Amniotic stem cell (primary cell): ENCODE measurements at places on chromosomes 7 and 10.

DNA sequence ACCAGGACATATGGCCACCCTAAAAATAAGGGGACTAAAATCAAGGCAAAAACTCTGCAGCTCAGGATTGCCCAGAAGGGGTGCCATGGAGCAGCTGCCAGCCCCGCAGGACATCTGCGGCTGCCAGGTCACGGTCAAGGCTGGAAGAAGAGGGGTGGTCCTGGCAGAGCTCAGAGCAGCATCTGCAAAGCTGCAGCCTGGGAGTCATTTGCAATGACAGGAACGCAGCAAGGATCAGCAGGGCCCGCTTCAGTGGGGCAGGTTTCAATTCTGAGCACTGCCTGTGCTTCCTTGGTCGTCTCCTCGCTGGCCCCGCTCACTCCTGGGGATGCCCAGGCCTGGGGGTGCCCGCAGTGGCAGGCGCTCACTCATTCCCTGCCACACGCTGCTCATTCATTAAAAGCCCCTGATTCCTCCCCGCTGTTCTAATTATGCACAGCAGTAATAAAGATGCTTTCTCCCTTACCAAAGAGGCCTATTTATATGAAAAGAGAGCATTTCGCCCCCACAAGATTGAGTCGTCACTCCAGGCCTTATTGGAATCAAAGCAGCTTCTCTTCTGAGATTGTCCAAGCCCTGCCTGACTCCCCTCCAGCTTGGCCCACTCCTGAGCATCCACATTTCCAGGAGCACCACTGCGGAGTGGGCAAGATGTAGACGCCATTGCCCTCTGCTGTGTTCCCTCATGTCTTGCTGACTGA lies 4.6 kb downstream of the HSPA12A start:
- no peak for DNase-seq

GRCh38 chr10:29595146-29595545 lies 39.6 kb downstream of the SVIL start:
- DNase-seq, result no peak

DNA sequence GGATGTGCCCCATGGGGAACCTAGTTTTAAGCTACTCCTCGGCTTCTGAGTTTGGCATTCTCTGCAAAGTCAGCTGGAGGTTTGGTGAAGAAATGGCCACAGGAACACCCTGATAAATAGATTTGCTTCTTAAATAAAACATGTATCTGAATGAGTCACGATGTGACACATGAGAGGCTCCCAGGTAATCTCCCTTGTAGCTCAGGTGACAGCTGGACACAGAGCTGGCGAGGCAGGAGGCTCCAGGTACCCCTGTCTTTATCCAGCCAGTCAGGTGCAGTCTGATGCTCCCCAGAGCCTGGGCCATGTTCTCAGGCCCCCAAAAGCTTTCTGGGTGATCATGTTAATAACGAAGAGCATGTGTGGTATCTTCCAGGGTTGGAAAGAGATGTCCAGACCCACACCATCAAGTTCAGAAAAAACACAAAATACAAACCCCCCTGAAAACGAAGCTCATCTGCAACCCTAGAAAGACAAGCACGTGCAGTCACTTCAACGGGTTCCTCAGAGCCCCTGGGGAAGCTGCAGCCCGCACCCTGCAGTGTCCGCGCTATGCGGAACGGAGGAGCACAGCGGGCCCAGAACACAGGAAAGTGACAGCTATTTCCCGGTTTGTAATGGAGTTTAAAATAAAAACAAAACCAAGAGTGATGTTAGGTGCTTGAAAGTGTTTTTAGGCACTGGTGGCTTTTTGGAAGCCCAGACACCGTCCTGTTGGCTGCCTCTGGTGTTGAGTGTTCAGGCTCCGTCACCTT lies 69.4 kb downstream of the ZRANB1 start:
- DNase-seq, result no peak

GRCh38 chr10:8055420-8056349 lies 1.2 kb downstream of the GATA3 start:
- DNase-seq, result no peak

DNA sequence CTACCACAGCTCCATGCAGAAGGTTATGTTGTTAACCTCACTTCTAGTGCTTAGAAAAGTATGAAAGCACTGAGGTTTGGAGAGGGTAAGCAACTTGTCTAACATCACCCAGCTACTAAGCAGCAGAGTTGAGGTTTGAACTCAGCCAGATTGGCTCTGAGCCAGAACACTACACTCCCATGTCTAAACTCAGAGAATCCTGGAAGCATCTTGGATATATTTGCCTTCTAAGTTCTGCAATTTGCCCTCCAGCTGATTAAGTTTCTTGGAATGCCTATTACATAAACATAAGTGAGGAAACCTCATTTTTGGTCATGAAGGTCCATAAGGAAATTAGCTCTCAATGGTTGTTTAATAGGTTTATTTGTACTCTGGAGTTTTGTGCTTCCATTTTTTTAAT lies 78.1 kb upstream of the PHYHIPL start:
- DNase-seq, result peak; percentile 12

DNA sequence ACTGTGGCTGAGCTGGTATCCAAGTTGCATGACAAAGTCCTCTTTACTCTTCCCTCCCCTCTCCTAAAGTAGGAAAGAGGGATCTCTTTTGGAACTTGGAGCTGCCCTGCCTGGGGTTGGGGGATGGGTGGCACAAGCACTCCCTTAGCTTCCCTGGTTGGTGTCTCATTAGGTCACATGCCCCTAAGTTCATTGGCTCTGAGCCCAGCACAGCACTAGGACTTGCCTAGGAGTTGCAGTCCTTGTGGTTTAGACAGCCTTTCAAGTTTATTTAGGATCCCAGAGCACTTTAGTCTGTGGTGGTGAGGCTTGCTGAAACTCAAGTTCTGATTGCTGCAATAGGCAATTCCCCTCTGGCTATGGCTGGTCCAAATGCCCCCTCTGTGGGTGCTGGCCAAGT lies 281.4 kb downstream of the NXPH1 start:
- no peak for DNase-seq

DNA sequence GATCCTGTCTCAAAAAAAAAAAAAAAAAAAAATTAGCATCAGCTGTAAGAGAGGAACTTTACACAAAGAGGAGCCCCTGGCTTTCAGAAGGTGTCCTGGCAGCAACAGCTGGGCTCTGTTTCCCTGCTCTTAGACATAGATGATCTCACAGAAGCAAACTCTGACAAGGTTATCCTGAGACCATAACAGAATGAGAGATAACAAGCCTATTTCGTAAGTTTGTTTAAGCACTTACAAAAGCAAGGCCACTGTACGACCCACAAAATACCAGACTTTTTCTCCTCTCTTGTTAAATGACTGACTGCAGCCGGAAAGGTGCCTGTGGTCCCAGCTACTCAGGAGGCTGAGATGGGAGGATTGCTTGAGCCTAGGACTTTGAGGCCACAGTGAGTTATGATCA lies 33.3 kb upstream of the OTUD1 start:
- DNase-seq, result no peak

DNA sequence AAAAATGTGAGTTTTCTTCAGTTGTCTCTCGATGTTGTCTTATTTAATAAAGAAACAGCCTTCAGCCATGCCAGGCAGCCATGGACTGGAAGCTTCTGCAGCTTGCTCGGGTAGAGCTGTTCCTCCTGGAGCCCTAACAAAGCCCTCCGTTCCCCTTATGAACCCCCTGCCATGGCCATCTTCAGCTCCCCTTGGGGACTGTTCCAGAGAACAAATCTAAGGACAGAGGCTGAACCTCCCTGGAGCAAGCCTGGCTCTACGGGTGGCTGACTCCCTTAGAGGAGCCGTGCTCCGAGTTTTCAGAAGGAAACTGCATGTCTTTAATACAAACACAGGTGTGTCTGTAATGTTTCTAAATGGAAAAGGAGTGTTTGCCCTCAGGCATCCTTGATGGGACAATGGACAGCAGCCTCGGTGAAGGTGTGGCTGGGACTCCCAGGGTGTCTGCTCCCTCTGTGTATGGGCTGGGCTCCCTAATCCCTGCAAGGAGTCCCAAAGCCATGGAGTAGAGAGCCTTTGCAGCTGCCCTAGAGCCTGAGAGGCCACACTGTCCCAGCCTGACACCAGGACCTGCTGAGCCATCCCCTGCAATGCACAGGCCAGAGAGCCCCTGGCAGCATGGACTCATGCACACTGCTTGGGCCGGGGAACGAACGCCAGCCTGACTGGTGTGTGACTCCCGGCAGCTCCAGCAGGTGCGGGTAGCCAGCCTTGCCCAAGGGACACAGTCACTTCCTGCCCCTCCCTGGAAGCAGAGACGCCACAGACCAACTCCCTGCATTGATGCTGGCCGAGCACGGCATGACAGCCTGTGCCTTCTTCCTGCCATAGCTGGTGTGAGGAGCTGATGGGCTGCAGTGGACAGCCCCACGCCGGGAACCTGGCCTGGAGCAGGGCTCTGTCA lies 381.8 kb downstream of the TCERG1L start:
- no peak for DNase-seq

GRCh38 chr7:139635526-139636302 lies 112.2 kb downstream of the CLEC2L start:
- no peak for DNase-seq

GRCh38 chr10:11245095-11245479 lies 227.4 kb downstream of the CELF2 start:
- no peak for DNase-seq

- no peak for DNase-seq
Observed at GRCh38 chr10:24825551-24825950, 101.9 kb upstream of the ARHGAP21 start.
